Lower leg skin (tissue), 4 donors: ENCODE measurements at places on chromosomes 6 and 20. TPM values are rescaled to one million over a fixed set of nuclear protein-coding genes. Genes with fewer than 3 reads are reported as not detected.
A peak's percentile ranks its signal among the peaks of the same experiment; 100 is the strongest.

GRCh38 chr6:115945306-115945705 is 115.4 kb downstream of the FRK start:
- no peak for DNase-seq

GRCh38 chr20:988272-988671 is 13.8 kb downstream of the RSPO4 start:
- no peak for DNase-seq

DNA sequence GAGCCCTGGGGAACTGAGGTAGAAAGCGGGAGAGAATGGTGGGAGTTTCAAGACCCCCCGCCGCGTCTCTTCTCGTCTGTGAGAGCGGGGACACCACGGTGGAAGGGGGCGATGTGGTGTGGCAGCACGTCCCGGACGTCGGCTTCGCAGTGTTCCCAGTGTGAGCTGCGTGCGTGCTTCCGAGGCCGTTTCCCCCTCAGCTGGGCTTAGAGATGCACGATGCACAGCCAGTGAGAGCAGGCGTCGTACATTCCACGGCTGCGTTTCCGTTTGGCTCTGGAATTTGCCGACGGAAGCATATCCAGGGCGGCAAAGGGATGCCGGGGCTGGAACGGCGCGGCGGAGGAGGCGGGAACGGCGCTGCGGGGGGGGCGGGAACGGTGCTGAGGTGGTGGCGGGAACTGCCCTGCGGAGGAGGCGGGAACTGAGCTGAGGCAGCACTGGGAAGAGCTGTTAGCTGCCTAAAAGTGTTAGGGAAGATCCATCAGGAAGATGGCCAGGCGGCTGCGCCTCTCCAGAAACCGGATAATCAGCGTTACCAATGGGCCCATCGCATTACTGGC is 37.7 kb downstream of the KIF25 start:
- DNase-seq = peak; percentile 89

GRCh38 chr6:142696123-142697000 is 248.6 kb downstream of the HIVEP2 start:
- DNase-seq = no peak

The ITPR3 gene
- total RNA-seq = 161 TPM

DNA sequence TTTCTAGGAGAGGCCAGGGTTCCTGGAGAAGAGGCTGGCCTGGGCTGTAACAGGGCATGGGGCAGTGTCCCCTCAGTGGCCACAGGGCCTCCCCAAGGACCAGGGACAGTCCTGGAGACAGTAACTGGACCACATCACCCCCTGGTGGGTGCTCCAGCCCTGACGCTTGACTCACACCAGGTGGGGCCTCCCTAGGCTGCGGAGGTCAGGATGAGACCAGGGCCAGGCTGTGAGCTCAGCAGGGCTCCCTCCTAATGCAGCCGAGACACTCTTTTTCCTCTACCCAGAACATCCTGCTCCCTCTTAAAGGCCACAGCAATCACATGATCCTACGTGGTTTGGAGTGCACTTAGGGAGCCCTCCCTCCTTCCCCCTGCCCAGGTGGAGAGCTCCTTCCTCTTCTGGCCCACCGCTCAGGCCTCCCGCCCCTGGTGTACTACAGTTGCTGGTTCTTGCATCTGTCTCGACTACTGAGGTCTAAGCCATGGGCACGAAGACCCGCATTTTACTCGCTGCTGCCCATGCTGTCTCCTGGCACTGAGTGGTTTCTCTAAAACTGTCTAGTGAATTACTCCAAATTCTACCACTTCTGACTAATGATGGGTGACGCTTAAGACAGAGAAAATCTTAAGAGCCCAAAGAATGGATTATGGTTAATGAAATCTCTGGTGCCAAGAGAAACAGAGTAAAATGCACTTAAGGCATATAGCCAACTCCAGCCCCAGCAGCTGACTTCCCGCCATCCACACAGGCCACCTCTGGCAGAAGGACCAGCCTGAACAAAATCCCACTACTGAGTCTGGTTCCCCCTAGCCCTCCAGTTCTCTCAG is 166.1 kb upstream of the CST7 start:
- DNase-seq = no peak

DNA sequence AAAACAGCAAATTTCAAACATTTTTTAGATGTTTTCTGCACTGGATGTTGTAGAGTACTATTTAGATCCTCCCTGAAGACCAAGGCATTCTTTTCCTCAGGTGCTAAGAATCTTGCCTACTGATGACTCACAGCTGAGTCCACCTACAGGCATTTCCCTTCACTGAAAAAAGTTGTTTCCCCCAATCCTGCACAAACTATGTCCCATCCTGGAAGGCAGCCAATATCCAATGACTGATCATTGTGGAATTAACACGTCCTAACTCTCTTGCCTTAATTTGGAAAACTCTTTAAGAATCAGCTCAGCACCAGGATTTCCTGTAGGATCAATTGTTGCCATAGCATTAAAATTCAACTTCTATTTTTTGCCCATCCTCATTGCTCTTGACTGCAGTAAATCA is 268.4 kb upstream of the IRAK1BP1 start:
- no peak for DNase-seq

The PGK2 gene
- not detected for total RNA-seq

GRCh38 chr20:34566978-34567891 is 8.7 kb downstream of the MAP1LC3A start:
- no peak for DNase-seq

- no peak for DNase-seq
Measured at GRCh38 chr6:84258866-84259265, 31.4 kb upstream of the CEP162 start.

- DNase-seq = peak; percentile 89
Measured at GRCh38 chr20:10671221-10671918, 2.4 kb downstream of the JAG1 start.

GRCh38 chr20:64229507-64230061 is 26.0 kb upstream of the PCMTD2 start:
- no peak for DNase-seq

DNA sequence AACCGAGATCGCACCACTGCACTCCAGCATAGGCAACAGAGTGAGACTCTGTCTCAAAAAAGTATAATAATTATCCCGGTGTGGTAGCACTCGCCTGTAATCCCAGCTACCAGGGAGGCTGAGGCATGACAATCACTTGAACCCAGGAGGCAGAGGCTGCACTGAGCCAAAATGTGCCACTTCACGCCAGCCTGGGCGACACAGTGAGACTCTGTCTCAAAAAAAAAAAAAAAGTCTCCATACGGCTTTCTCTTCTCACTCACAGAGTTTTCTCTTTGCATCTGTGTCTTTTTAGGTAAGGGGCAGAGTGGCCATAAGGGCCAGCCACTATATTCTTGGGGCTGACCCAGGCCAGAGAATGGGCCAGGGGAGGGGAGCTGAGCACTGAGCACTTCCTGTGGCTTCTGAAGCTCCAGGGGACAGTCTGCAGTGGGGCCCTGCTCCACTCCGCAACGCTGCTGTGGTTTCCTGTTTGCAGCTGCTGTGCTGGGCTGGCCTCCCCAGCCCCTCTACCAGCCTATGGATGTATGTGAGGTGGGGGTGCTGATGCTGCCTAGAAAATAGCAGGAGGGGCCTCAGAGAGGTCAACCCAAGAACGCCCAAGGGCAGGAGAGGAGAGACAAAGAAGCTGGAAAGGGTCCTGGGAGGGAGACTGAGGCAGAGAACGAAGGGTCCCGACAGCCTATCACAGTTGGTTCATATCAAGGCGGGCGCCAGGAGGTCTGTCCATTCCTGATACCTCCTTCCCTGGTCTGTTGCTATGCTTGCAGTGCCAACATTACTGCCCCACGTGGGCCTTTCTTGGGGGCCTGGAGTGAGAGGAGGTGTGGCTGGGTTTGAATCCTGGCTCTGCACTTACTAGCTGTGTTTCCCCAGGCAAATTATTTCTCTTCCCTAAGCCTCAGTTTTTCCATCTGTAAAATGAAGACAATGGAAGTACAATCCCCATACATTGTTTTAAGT is 16.0 kb downstream of the SLA2 start:
- DNase-seq = no peak
